Amygdala (tissue), 56 donors: ENCODE measurements at places on chromosomes 2 and 18.

DNA sequence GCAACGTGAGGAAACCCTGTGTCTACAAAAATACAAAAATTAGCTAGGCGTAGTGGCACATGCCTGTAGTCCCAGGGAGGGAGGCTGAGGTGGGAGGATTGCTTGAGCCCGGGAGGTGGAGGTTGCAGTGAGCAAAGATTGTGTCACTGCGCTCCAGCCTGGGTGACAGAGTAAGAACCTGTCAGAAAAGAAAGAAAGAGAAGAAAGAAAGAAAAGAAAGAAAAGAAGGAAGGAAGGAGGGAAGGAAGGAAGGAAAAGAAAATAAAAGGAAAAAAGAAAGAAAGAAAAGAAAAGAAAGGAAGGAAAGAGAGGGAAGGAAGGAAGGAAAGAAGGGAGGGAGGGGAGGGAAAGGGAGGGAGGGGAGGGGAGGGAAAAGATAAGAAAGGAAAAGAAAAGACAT lies 89.9 kb upstream of the HPCAL1 start:
- DNase-seq, result no peak

GRCh38 chr2:231189571-231190495 lies 8.6 kb upstream of the ARMC9 start:
- no peak for DNase-seq

DNA sequence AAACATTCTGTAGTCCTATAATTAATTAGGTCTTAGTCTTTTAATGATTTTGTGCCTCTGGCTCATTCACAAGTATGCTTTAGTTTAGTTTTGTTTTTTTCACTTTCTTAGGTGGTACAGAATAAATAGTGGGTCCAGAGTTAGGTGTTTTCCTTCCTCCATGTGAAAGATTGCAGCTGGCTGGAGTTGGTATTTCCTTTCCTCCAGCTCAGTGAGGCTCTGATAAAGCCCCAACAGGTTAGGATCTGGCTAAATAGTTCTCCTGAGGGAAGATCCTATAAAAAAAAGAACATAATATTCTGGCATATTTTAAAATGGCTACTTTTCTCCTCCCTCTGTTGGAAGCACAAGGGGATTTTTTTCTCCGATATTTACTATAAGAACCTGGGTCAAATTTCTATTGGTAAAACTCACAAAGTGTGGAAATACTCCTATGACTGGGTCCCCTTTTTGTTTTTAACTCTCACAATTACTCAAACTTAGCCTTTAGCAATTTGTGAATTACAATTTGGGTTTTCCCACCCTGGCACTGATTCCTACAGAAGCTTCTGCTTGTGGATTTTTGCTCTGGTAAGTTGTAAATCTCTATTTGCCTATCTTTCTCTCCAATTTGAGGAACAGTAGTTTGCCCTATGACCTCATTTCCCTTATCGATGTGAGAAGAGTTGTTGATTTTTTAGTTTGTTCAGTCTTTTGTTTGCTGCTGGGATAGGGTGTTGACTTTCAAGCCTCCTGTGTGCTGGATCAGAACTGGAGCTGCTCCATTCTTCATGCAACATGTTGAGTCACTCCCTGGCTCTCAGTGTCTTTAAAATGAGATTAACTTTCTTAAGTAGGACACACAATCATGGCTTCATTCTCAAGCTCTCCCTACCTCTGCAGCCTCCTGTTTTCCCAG lies 500.9 kb downstream of the RNF144A start:
- DNase-seq, result no peak

DNA sequence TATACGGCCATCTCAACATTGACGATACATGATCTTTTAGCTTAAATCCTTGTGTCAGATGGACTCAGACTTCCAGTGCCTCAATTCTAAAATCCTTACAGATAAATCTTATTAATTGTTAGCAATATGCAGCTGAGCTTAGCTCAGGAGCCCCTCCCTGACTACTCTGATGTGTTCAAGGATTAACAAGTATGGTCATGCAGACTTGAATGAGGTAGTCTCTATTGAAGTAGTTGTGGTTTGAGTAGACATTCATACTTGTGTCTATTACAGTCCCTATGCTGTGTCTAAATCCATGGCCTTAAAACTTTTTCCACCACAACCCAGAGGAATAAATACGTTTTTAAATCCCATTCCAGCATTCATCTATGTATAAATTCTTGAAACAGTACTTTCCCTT lies 119.5 kb downstream of the NUP35 start:
- DNase-seq, result no peak
